GM12878 (cell line): ENCODE measurements at places on chromosomes 4 and X.

DNA sequence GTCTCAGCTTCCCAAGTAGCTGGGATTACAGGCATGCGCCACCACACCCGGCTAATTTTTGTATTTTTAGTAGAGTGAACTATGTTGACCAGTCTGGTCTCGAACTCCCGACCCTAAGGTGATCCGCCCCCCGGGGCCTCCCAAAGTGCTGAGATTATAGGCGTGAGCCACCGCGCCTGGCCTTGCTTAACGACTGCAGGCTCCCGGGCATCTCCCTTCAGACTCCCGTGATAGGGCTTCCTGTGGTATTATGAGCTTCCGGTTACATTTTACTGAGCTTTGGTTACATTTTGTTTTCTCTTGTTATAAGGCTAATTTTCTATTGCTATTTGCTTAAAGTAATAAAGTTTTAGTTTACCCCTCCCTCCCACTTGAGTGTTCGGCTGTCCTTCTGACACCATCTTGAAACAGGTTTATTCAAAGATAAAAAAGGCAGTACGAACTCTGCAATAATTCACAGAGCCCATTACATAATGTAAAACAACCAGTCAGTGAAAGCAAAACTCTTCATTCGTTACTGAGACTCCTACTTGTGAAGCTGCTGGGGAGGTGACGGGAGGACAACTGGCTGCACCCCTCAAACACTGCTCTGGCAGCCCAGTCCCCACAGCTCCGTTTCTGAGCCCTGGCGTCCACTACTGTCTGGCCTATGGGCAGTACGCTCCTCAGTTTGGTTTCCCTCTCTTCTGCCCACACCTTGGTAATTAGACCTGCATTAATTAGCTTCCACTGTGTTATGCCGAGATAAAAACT is 795.7 kb upstream of the SLIT2 start:
- no peak for DNase-seq

GRCh38 chr4:184344899-184345572 is 127.4 kb upstream of the ENPP6 start:
- DNase-seq: no peak

- no peak for DNase-seq
Measured at GRCh38 chrX:40938423-40938822, 146.8 kb upstream of the USP9X start.

DNA sequence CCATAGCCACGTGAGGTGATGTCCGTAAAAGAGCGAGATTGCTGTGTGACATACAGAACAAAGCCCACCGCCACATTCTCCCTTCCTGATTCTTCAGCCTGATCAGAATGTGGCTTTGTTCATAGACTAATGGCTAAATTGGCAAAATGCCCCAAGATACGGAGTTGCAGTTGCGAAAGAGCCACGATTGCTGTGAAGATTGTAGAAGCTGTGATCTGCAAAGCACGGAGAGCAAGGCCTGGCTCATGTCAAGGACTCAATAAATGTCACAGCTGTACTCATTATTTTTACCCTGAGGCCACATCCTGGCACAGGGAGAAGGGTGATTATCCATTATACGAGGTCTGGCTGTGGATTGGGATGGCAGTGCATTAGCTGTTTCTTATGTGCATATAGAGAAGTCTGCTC is 34.2 kb downstream of the ARSD start:
- DNase-seq: no peak

DNA sequence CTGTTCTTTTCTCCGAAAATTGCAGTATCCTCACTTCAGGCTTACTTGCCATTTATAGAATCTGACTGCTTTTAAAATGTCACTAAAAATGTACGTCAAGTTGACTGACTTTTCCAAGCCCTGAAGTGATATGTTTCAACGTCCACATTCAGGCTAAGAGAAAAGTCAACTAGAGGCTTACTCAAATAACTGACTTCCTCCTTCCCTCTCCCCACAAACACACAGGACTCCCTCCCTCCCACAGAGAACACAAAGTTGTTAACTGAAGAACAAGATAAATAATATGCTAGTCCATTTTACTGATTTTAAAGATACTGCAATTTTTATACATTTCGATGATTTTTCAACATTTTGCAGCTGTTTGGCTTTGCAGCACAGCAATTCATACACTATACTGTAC is 13.8 kb upstream of the CDKL2 start:
- DNase-seq: no peak

DNA sequence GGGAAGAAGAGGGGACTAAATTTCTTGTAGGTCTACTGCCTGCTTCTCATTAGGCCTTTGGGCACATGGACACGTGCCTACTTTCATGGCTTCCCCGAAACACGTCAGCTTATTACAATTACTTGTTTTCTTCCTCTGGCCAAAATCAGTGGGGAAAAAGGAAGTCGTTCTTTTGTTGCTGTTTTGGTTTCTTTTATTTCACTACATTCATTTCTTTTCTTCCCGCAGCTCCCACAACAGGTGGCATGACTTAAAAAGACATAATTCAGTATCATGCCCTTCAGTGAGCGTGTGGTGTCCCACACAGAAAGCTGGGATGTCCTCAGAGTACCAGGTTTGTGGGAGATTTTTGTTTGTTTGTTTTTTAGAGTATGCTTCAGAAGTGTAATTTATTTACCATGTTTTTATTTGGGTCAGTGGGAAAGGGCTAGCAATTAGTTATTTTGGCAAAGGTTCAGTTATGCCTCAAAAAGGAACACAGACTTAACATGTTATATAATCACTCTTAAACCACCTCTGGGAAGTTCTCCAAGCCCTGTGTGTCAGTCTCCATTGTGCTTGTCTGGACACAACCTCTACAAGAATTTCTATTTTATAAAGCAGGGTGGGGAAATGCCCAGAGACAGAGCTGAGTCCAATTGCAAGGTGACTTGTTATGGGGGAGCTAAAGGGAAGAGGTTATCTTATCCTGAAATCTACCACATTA is 44.2 kb upstream of the SPRY1 start:
- no peak for DNase-seq

DNA sequence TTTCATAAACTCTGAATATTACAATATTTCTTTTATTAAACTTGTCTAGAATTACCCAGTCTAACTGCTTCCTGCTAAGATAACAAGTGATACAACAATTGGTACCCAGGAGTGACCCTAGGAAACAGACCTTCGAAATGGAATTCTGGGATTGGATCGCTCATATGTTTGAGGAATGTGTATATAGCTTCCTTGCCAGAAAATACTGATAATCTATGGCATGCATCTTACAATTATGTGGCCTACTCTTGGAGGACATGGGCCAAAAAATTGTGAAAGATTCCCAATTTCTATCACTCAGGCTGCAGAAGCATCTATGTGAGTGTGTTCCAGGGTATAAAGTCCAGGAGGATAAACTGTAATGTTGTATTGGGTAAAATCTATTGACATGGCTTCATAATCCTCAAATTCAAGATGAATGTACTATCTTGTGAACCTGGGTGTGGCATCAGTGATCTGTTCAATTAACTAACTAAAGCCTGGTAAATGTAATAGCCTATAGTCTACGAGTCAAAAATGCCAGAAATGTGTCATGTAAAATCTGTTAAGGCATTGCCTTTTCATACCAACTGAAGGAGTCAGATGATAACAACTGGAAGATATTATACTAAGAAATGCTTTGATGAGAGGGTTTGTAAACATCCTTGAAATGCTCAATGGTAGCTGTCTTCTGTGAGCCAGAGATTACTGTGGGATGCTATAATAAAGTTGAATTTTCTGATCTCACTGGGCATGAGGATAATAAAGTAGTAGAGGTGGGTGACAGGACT is 1499.3 kb downstream of the PCDH7 start:
- DNase-seq: no peak

GRCh38 chr4:177484613-177485021 is 42.4 kb upstream of the AGA start:
- DNase-seq: no peak

DNA sequence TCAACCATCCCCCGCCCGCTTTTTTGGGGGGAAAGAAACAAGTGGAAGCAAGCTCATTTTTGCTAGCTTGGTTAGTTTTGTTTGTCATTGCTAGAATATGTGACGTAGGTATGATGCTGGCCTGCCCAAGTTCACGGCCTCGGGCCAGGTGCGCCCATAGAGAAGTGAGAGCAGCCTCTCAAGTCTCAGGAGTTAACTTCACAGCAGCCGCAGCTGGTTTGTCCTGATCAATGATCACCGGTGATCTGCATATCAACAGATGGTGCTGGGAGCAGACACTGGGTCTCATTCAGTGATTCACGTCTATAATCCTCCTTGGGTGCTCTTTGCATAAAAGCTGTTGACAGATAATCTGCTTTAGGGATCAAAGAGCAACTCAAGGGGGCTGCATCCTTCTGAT is 50.1 kb downstream of the ENPP6 start:
- DNase-seq: no peak

- no peak for DNase-seq
Measured at GRCh38 chr4:185803022-185803421, 9.0 kb downstream of the SORBS2 start.

DNA sequence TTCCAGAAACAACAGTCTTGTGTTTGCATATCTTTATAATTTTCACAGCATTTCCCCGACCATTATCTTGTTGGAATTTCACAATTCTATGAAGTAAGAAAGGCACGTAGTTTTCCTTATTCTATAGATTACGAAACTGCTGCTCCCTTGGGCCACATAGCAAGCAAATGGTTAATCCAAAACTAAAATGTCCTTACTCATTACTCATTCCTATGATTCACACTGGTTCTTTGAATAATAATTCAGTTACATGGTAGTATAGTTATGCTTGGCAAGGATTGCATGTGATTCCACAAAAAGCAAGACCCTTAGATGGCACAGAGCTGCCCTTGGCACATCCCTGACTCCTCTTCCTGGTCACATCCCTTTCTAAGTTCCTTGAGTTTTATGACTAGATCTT is 51.2 kb downstream of the OR13H1 start:
- DNase-seq: no peak

- DNase-seq: no peak
Measured at GRCh38 chr4:183443655-183444213, 702 bp upstream of the CDKN2AIP start.

DNA sequence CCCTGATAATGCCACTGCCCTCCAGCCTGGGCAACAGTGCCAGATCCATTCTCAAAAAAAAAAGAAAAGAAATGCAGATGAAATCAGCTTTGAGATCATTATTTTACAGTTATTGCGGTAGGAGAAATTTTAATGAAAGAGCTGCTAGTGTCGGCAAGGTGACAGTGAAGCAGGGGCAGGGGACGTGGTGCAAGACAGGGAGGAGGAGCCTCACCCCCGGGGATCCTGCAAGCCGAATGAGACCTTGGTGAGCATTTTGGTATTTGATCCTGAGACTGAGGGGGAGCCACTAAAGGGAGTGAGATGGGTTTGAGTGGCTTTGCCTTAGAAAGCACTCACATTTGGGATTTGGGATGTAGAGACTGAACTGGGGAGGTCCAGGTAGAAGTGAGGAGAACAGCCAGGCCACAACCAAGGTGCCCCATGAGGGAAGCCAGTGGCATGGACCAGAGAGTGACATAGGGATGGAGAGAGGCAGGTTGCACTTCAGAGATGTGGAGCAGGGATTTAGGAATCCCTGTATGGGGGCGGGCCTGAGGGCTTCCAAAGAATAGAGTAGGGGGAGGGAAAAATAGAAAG is 23.6 kb downstream of the RBM10 start:
- no peak for DNase-seq

- no peak for DNase-seq
Measured at GRCh38 chr4:153116801-153117200, 87.4 kb upstream of the TRIM2 start.

GRCh38 chrX:9132036-9132638 is 98.2 kb upstream of the FAM9B start:
- DNase-seq: no peak

DNA sequence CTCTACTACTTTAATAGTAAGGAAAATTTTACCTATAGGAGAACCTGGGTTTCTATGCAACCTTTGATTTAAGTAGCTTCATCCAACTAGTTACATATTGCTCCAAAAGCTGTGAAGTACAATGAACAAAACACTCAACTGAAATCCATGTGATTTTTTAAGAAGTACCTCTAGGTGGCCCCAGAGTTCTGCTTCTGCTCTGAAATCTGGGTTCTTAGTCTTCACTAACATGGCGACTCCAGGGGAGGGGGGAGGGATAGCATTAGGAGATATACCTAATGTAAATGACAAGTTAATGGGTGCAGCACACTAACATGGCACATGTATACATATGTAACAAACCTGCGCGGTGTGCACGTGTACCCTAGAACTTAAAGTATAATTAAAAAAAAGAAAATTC is 73.4 kb upstream of the MAGEB2 start:
- DNase-seq: no peak

DNA sequence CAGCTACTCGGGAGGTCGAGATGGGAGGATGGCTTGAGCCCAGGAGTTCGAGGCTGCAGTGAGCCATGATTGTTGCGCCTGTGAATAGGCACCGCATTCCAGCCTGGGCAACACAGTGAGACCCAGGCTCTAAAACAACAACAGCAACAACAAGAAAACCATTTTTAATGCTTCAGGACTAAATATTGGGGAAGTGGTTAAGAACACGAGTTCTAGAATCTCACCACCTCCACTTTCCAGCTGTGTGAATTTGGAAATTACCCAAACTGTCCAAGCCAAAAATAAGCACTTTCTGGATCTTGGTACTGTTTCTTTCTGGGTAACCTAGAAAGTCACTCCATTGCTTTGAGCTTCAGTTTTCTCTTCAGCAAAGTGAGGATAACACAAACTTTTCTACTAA is 63.2 kb downstream of the ADGRG2 start:
- no peak for DNase-seq

- DNase-seq: no peak
Measured at GRCh38 chr4:67765928-67766327, 11.7 kb upstream of the GNRHR start.

- DNase-seq: no peak
Measured at GRCh38 chr4:131450572-131451209, 1698.4 kb upstream of the PCDH10 start.

DNA sequence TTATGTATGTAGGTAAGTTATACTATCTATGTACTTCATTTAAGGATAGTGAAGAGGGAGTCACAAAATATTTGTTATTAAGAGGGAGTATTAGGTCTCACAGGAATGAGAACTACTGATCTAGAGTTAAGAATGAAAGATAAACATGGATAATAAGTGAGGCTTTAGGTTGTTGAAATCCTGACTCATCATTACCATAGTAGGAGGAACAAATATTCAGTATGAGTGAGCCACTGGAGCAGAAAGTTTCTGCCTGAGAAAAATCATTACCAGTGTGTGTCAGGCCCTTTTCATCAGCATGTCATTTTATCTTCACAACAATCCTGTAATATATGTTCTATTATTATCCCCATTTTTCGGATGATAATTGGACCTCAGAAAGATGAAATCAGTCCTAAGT is 27.2 kb upstream of the IGSF1 start:
- no peak for DNase-seq

DNA sequence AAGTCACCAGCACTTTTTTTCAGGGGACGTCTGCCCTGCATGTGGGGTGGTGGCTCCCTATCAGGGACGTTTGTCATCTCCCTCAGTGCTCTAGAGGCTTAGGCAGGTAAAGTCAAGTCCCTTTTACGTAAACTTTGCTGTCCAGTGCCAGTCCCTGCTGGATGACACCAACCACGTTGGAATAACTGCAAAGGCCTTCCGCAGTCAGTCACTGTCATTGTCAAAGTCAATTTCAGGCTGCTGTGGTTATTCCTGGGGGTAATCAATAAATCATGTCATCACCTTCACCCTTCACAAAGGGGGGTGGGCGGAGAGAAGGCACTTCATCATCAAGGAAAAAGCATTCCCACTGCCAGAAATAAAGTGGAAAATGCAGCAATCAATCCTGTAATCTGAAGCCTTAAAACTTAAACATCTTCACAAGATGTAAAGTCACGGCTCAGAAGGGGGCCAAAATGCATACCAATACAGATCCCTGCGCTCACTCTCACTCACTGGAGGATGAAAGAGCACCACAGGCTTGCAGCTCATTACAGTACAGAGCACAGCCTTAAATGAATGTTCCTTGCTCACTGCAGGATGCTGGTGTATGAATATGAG is 56.2 kb downstream of the CLDN22 start:
- DNase-seq: no peak
